ENCODE measurements at places on chromosomes 12 and 14. TPM values are rescaled to one million over a fixed set of nuclear protein-coding genes. Genes with fewer than 3 reads are reported as not detected.

SRGAP1 gene
- total RNA-seq, result 23.4 TPM

NOXRED1 gene
- 0.25 TPM for total RNA-seq

GLT8D2 gene
- total RNA-seq, result 19.0 TPM

CMA1 gene
- total RNA-seq, result not detected

EPYC gene
- not detected for total RNA-seq

GNB3 gene
- 3.7 TPM for total RNA-seq

All from uterine smooth muscle cell (primary cell).